ENCODE measurements at places on chromosomes 11 and 22.

GRCh38 chr11:94283678-94284077 lies 20.7 kb upstream of the IZUMO1R start:
- no peak for DNase-seq

DNA sequence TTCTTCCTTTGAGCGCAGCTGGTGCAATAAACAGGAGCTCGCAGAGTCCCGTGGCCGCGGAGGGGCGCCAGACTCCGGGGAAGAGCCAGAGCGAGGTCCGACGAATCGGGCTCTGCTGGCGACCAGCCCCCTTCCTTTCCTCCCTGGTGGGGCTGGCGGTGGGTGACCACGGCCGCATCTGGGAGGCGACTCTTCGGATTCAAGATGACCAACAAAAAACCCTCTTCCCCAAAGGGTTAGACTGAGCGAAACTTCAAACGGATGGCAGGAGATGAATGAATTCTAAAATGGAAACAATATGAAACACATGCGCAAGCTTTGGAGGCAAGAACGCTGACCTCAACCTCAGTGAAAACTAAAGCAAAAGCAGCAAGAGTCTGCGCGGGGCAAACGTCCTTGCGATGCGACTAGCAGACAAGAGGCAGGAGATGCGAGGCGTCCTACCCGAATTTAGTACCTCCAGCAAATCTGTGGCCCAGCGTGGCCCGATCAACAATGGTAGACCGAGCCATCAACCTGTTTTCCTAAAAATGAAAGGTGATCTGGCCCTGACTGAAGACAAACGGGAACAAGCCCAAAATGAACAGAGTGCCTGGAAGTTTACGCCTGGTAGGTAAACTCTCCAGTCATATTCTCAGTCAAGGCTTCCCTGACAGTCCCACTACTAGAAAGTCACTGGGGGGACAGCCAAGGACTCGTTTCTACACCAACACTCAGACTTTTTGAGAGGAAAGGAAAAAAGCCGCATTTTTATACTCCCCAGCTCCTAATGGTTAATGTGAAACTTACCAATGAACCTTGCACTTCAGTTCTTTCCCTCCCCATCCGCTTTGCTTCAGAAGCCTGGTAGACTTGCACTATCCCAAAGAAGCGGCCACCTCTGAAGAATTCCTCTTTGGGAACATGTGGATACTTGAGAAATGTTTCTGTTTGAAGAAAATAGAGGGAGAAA lies 11.6 kb downstream of the MMP3 start:
- no peak for DNase-seq

GRCh38 chr11:108679045-108679444 lies 14.2 kb downstream of the DDX10 start:
- DNase-seq = no peak

- no peak for DNase-seq
These were observed 709 bp upstream of the ST3GAL4 start for GRCh38 chr11:126354631-126355323.

GRCh38 chr22:22210375-22210774 lies 34.2 kb upstream of the VPREB1 start:
- no peak for DNase-seq

GRCh38 chr22:40237788-40238424 lies 60.2 kb downstream of the TNRC6B start:
- DNase-seq = no peak

GRCh38 chr11:20444535-20444934 lies 57.0 kb downstream of the PRMT3 start:
- DNase-seq = no peak

DNA sequence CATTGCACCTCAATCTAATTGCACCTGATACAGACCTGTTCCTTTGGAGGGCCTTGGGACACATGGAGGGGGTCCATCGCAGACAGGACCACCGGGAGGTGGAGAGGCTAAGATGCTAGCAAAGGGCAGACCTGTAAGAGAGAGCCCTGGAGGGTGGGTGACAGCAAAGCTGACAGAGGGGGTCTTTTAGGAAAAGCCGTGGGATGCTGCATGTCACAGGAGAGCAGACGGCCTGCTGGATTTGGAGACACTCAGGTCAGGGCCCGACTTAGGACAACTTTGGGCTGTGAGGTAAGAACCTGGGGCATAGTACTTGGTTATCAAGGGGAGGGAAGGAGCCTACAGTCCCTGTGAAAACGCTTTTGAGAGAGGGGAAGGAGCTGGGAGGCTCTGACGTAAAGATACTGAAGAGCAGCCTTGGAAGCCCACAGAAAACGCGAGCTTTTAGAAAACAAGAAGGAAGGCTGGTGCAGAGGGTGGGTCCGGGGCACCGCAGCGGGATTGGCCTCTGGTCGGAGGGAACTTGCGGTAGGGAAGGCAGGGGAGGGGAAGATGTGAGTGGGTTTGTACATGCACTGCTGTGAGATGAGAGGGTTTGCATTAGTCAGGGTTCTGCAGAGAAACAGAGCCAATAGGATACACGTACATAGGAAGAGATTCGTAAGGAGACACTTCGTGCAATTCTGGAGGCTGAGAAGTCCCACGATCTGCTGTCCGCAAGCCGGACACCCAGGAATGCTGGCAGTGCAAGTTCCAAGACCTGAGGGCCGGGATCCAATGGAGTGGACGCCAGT lies 868.5 kb downstream of the TBC1D22A start:
- no peak for DNase-seq

DNA sequence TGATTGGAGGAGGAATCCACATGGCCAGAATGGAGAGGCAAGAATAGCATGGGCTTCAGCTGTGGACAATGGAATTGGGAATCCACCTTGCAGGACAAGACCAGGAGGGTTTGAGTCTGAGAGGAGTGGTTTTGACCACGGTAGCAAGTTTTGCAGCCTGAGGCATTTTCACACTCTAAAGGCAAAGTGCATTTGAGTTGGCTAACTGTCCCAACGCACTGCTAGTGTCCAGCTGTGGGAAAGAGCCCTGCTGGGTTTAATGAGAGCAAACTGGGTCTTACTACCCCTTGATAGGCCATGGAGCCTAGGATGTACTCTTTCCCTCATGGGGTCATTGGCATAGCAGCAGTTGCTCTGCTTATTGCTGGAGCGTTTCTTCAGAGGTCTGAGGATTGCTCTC lies at the start of gene OR5B2:
OR5B2 (minus strand) TSS at position 101 of the 400 bp plus-strand sequence. CDS start 4,860 bp downstream, outside the sequence.
- DNase-seq = no peak

GRCh38 chr11:126034039-126034932 lies 28.4 kb downstream of the CDON start:
- DNase-seq = no peak

- DNase-seq = peak; percentile 44
These were observed 703 bp downstream of the ABTB2 start for GRCh38 chr11:34356913-34357700.

DNA sequence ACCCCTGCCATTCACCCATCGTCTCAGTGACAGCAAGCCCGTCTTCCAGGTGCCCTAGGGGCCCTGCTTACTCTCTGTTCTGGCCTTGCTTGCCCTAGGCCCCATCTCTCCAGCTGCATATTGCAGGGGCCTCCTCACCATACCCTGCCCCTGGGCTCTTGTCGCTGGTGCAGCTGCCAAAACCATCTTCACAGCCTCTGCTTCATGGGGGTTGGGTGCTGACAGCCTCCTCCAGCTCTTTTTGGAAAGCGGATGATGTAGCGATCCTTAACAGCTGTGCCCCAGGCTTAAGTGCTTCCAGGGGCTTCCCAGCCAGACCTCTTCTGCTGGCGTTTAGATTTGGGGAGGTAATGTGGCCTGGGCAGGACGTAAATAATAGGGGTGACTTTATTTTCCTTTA lies 61.2 kb upstream of the SUSD2 start:
- DNase-seq = no peak

DNA sequence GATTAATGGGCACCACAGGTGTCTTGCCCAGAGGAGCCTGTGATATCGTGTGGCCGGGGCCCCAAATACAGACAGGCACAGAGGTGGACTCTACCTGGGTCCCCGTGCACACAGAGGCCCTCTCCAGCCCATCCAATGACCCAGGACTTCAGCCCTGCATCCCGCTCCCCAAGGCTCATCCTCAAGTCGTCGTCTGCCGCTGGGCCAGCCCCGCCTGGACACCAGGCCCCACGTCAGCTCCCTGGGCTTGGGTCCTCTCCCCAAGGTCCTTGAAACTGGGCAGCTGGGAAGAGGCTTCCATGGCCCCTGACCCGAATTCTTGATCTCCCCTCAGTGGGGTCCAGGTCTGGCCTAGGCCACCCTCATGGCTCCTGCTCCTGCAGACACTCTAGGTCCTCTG lies 20.2 kb downstream of the SHISAL1 start:
- DNase-seq = no peak

GRCh38 chr11:62614275-62614674 lies 1.2 kb downstream of the ROM1 start:
- DNase-seq = no peak

DNA sequence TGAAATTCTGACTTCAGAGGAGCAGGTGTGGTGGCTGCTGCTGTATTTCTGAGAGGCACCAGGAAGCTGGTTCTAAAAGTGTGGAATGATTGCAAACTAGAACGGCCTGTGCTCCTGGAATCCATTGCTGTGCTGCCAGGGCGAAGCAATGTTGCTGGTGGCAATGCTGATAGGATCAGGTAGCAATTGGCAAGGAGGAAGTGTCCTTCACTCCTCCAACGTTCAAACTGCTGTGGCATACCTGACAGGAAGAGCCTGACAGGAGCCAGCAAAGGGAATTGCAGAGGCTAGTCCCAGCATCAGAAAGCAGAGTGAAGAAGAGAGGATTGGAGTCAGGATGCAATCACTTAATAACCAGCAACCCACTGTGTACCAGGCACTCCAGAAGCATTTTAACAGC lies 118.2 kb downstream of the FAR1 start:
- DNase-seq = no peak

GRCh38 chr22:35376728-35377472 lies 4.0 kb upstream of the HMOX1 start:
- DNase-seq = no peak

DNA sequence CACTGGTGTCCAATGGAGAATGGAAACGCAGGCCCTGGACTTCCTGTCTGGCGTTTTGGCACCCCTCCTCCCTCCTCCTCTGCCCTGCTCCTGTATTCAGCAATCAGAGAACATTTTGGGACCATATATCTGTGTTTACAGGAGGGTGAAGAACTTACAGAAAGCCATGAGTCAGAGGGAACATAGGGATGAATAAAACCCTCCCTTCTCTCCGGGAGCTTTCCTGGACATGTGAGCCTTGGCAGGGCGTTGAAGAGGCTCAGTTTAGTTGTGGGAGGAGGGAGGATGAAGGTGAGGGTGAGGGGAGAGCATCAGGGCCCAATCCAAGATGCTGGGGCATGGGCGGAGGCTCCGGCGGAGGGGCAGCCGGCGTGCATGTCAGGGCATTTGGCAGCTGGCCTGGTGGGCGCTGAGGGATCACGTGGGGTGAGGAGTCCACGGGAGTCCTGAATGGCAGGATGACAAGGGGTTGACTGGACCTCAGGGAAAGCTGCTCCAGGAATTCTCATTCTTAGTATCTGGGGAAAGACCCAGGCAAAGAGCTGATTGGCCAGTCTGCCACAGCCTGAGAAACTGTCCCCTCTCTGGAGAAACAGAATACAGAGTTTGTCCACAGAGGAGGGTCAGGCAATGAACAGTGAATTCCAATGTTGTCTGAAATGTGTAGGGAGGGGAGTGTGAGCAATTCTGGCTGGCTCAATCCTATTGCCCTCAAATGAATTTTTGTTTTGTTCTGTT lies 28.9 kb downstream of the MICAL2 start:
- DNase-seq = no peak

DNA sequence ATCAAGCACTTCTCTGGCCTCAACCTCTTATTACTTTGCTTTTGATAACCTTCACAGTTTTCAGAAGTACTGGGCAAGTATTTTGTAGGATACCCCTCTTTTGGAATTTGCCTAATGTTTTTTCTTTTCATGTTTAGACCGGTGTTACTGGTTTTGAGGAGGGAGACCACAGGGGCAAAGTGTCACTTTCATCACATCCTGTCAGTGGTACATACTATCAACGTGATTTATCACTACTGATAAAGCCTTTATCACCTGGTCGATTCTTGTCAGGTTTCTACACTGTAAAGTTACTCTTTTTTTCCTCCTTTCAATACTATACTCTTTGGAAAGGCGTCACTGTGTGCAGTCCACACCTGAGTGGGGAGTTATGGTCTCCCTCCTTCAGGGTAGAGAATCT lies 26.7 kb downstream of the QSER1 start:
- no peak for DNase-seq

- DNase-seq = no peak
These were observed 83.0 kb downstream of the MORC2 start for GRCh38 chr22:30885591-30885990.

DNA sequence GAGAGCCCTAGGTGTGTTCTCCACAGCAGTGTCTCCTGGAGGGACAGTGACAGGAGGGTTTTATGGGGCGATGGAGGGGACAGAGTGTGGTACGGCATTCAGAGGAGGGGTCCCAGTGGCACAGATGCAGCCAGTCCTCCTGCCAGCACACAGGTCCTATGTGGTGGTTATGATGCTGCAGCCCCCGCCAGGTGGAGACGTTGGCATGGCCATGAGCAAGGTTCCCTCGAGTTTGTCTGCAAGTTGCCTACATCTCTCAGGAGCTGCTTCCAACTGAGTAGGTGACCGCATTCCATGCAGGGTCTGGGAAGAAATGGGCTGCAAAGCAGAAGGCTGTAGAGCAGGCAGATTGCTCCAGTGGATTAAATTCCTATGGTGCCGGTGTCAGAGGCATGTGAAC lies 646.0 kb downstream of the TBC1D22A start:
- DNase-seq = no peak

DNA sequence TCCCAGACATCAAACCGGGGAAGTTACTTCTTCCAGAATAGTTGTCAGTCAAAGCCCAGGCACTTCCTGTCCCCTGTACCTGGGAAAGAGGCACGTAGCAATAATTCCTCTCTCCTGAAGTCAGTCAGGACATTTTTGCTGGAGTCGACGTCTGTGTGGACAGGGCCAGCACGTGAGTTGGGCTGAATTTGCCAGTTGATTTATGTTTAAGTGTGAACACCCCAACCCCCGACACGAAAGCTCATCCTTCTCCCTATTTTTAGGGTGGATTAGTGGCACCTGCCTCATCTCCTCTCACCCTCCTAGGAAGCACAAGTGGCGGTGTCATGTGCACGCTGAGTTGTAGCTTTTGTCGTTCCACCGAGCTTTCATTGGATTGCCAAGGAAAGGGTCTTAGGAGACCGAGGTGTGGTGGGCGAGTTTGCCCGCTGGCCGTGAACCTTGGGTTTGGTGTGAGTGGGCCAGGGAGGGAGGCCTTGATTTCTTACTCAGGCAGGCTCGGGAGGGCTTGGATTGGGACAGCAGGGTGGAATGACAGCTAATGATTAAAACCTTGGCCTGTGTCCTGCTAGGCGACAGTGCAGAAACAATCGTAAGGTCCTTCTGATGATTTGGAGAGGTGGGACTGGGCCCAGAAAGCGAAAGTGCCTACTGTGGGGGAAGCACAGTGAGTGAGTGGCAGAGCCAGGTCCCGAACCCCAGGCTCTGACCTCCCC lies 87.0 kb upstream of the CRYBB3 start:
- no peak for DNase-seq

DNA sequence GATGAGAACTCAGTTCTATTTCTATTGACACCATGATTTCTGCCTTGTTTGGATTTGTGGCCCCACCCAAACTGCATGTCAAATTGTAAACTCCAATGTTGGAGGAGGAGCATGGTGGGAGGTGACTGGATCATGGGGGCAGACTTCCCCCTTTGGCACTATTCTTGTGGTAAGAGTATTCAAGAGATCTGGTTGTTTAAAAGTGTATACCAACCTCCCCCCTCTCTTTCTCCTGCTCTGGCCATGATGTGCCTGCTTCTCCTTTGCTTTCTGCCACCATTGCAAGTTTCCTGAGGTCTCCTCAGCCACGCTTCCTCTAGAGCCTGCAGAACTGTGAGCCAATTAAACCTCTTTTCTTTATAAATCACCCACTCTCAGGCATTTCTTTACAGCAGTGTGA lies 7.9 kb upstream of the FOXRED2 start:
- DNase-seq = no peak

- peak; percentile 36 for DNase-seq
These were observed 27.0 kb downstream of the ART5 start for GRCh38 chr11:3614742-3615171.

- no peak for DNase-seq
These were observed 315.6 kb upstream of the B3GAT1 start for GRCh38 chr11:134727636-134728035.
